ENCODE measurements at places on chromosomes 13 and 19.

DNA sequence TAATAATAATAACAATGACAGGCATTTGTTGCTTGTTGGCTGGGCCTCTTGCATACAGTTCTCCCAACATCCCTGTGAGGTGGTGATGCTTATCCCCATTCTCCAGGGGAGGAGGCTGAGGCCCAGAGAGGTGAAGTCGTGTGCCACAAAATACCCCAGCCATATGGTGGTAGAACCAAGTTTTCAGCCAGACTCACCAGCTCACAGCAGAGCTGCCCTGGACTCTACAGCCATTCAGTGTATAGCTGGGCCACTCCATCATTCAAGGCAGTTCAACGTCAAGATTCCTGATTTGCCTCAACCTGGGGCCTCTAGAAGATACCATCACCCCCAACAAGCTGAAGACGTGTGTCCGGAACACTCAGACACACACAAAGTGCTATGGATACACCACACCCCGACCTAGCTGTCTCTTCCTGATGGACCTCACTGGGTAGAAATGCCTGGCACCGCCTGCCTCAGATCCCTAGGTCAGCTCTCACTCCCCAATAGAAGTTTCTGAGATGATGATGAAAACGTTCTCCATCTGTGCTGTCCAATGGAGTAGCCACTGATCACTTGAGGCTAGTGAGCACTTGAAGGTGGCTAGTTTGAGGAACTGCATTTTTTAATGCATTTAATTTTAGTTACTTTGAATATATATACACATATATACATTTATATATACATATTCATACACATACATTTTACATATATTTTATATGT lies 4.3 kb upstream of the CEACAM19 start:
- no peak for DNase-seq

DNA sequence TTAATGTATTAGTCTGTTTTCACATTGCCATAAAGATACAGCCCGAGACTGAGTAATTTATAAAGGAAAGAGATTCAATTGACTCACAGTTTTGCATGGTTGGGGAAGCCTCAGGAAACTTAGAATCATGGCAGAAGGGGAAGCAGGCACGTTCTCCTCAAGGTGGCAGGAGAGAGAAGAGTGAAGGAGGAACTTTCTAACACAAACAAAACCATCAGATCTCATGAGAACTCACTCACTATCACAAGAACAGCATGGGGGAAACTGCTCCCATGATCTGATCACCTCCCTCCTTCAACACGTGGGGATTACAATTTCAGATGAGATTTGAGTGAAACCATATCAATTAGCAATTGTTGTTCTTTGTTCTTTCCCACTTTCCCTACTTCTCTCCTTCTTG lies 689.0 kb upstream of the SLITRK1 start:
- no peak for DNase-seq

DNA sequence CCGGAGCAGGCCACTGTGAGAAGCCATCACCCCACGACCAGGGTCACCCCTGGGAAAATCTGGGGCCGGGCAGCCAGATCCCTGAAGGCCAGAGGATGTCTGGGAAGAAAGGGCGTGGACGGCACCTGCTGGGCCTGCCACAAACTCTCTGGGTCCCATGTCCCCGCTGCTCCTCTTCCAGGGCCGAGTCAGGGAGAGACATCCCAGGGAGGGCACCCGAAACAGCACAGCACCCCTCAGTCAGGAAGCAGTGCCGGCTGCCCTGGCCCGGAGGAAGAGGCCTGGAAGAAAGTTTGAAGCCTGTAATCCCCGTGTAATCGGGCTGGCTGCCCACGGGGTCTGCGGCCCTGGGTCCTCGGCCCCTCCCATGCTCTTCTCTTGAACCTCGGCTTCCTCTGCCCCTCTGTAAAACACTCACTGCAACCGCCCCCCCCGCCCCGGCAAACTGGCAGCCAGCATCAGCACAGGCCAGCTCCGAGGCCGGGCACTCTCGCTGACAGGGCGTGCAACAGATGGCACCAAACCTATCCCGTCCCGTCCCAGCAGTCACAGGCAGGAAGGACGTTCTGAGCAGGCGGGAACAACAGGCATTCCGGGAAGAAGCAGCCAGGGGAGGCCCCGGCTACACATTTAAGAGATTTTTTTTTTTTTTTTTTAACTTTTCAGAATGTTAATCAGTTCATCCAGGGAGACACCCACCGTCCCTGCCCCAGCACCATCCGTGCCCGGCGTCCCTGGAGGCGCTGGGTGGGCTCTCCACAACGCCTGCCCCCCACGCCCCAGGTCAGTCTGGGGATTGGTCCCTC lies 1.5 kb downstream of the SBNO2 start:
- no peak for DNase-seq

DNA sequence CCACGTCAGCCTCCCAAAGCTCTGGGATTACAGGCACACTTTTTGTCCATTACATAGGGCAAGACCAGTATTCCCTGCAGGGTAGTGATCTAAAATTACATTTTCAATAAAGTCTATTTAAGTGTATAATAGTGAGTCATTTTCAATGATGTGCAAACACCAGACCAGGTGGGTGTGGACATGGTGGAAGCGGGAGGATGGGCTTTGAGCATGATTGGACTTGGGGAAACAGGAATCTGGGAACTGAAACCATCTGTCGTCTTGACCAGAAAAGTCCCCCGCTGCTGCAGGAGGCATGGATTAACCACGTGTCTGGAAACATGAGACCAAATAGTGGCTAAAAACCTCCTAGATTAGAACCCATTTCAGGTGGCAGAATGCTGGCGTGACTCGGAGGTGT lies 4.9 kb downstream of the FXYD3 start:
- no peak for DNase-seq

DNA sequence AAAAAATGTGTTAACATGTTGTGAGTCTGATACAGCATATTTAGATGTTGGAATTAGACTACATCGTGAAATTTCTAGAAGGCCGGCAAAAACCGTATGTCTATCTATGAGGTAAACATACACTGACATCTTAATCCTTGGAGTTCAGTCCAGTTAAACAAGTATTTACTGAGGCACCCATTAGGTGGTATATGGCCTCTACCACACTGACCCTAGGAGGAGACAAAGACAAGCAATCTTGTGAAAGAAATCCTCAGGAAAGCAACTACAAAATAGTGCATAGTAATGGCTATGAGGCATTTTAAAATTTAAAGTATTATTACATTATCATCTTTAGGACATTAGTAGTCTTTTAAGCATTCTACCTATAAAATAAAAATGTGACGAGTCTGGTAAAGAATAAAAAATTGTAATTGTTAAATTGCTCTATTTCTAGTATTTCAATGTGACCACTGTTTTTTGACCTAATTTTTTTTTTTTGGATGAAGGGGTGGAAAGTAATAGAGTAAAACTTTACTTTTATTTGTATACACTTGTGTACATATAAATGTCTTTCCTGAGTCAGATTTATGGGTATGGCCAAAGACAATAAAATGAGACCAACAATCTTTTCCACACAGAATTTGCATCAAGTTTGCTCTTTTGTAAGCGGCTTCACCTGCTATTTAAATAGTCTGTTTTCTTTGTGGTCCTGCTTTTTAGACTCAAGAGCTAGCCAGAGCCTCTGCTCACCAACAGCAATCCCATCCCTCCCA lies 50.5 kb downstream of the KATNAL1 start:
- no peak for DNase-seq

- no peak for DNase-seq
Measured at GRCh38 chr19:47465957-47466356, 5.7 kb downstream of the SLC8A2 start.

GRCh38 chr19:53541971-53542370 lies 4.0 kb downstream of the ZNF331 start:
- no peak for DNase-seq

- no peak for DNase-seq
Measured at GRCh38 chr13:67045357-67045756, 184.8 kb downstream of the PCDH9 start.

GRCh38 chr13:51524829-51525566 lies 59.3 kb upstream of the WDFY2 start:
- DNase-seq = no peak

DNA sequence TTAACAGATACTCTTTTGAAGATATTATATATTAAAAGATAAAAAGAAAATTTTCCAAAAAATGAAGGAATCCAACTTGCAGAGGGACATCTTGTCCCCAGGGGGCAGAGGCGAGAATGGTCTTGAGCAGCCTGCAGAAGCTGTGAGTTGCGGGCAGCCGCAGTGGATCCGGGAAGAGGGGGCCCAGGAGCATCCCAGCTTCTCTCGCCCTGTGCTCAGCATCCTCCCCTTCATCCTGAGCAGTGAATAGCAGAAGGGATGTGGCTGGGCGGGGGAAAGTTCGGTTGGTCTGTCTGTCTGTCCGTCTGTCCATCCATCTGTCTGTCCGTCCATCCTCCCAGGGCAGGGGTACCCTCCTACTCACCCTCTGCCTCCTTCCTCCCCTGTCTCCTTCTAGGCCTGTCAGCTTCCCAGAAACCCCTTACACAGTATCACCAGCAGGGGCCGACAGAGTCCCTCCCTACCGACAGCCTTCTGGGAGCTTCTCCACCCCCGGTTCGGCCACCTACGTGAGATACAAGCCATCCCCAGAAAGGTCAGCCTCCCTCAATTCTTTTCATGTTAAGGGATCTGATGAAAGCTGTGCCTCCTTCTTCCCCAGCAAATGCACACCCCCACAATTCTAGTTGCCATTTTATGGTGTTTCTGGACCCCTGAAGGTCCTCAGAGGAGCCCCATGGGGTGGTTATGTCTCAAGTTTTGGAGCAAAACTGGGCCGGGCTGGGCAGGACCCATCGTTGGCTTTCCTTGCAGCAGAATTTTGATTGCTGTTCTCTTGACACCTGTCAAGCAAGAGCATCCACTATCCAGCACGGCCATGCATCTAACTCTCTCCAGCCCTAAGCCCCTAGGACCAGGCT lies 81.6 kb downstream of the DPF1 start:
- DNase-seq = no peak

DNA sequence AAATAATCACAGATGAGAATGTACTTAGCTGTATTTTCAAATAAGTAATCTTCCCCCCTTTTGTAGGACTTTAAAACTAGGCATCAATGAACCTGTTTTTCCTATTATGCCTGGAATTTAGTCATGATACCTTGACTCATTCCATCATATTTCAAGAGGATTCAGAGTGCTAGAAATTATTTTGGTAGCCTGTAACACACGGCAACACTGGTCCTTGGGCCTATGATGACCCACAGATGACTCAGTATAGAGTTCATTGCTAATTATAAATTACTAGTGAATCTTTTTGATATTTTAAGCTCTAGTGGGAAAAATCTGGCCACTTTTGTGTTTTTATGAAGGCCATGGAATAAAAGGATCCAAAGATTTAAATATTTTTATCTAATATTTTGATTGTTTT lies 26.0 kb upstream of the GARRE1 start:
- DNase-seq = no peak

DNA sequence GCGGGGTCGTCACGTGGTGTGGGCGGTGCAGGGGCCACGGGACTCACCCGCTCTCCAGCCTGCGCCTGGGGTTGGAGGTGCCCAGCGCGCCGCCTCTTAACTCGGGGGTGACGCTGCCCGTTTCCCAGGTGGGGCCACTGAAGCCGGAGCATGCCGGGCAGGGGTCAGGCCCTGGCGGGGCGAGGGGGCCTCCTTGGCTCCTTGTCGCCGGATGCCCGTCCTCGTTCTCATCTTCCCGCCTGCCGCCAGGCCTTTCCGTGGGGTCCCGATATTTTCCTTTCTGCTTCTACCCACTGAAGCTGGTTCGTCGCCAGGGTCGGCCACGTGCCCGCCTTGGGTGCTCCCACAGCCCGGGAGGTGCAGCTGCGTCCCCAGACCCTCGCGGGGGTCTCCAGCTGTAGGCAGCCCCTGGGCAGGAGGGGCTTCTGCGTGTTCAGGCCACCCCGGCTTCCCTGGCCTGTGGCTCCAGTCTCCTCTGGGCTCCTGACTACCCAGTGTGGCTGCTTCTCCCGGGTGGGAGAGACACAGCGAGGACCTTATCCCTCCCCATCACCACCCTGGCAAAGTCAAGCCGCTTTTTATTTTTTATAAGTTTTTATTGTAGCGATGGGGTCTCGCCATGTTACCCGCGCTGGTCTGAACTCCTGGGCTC lies 772 bp downstream of the FAM174C start:
- DNase-seq = no peak

DNA sequence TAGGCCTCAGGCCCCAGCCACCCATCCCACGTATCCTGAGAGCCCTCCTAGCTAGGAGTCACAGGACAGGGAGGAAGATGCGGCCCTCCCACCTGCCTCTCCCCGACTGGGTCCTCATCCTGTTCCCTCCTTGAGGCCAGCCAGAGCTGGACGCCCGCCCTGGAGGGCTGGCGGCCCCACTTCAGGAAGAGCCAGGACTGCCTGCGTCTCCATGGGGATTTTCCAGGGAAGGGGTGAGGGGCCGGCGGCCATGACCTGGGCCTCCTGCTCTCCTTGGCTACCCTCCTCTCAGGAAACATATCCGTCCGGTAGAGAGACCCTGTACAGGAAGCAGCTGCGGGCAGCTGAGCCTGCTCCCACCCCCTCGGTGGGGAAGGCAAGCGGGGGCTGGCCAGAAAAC lies 11.3 kb upstream of the PRKD2 start:
- no peak for DNase-seq

DNA sequence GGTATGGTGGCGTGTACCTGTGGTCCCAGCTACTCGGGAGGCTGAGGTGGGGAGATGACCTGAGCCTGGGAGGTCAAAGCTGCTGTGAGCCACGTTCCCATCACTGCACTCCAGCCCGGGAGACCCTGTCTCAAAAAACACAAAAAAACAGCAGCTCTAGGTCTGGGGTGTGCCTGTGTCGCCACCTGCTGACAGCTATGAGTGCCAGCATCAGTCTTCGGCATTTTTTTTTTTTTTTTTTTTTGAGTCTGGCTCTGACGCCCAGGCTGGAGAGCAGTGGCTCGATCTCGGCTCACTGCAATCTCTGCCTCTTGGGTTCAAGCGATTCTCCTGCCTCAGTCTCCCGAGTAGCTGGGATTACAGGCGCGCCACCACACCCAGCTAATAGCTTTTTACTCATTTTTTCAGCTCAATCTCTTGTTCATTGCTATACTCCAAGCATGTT lies 10.1 kb downstream of the AP2S1 start:
- DNase-seq = peak; percentile 38

DNA sequence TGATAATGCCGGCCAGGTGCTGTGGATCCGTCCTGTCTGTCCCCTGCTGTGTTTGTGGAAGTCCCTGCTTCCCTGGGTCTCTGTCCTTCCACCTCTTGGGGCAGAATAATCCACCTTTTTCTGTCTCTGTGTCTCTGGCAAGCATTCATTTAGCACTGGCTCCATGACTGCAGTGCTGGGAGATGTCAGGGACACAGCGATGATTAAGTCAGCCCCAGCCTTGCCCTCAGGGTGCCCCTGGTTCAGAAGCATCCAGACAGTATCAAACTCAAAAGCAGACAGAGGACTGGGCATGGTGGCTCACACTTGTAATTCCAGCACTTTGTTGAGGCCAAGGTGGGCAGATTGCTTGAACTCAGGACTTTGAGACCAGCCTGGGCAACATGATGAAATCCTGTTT lies 1.5 kb downstream of the HIPK4 start:
- DNase-seq = no peak

GRCh38 chr13:87868731-87869130 lies 197.6 kb downstream of the SLITRK5 start:
- DNase-seq = no peak

- DNase-seq = no peak
Measured at GRCh38 chr13:64088491-64088890, 2672.8 kb upstream of the PCDH20 start.

GRCh38 chr13:32247887-32248286 lies 67.3 kb downstream of the ZAR1L start:
- DNase-seq = no peak

- DNase-seq = no peak
Measured at GRCh38 chr13:106819413-106820180, 251.7 kb upstream of the ARGLU1 start.
